Fibroblast of the aortic adventitia (primary cell): ENCODE measurements at places on chromosomes 13 and 19.
A peak's percentile ranks its signal among the peaks of the same experiment; 100 is the strongest.

- DNase-seq, result peak; percentile 41
Measured at GRCh38 chr13:29619995-29620394, 24.5 kb upstream of the SLC7A1 start.

GRCh38 chr19:41883463-41883820, 458 bp downstream of the ARHGEF1 start:
- DNase-seq, result no peak

GRCh38 chr13:33060815-33061214, 44.6 kb downstream of the KL start:
- no peak for DNase-seq

DNA sequence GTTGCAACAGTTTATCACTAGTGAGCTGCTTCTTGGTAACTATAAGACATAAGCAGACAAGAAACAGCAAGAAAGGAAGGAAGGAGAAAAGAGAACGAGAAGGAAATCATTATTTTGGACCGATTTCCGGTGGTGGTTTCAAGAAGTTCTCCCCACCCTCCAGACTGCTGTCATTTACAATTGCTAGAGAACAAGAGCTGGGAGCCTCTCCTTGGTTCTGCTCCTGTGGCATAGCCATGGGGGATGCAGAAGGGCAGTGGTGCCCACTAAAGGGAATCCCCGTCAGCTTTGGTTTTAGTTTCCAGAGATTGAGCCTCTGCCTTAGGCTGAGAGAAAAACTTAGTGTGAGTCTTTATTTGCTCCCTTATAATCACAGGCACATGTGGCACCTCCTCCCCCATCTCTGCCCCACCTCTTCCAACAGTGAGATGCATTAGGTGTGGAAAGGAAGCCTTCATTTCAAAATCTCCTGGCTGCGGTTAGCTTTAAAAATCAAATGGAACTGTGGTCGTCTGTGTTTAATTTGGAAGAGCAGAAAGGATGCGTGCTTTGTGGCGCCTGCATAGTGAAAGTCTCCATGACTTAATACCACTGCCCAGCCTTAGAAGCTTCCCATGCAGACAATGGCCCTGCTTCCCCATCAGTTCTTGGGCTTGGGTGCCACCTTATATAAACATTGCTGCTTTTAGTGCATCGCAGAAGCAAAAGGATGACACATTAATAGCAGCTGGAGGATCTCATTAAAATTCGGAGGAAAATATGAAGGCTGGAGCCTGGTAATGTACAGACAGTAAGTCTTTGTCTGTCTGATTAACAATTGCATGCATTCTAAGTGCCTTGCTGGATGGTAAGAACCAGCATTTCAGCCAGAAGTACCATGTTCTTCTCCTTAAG, 25.0 kb downstream of the LRCH1 start:
- no peak for DNase-seq
